SW 1271 (cell line): ENCODE measurements at places on chromosomes 1 and 21.

- DNase-seq: peak; percentile 47
Observed at GRCh38 chr1:179953974-179954492, 577 bp upstream of the CEP350 start.

GRCh38 chr21:20703112-20703767 lies 295.0 kb upstream of the NCAM2 start:
- DNase-seq: no peak

DNA sequence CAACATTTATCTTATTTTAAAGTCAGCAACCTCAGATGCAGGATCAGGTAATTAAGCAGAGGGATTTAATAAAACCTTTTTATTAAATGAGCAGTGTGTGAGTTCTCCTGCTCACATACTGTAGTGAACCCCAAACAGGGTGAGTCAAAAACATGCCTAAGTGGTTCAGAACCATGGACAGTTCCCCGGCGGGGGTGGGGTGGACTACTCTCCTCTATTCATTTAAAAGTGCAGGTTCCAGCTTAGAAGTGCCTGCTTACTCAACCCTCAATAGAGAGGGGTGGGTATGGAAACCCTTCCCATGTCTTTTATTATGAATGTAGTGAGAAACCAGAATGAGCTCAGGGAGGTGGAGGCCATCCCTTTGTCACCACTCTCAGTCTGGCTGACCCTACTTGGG lies 397.9 kb downstream of the HHAT start:
- DNase-seq: no peak

DNA sequence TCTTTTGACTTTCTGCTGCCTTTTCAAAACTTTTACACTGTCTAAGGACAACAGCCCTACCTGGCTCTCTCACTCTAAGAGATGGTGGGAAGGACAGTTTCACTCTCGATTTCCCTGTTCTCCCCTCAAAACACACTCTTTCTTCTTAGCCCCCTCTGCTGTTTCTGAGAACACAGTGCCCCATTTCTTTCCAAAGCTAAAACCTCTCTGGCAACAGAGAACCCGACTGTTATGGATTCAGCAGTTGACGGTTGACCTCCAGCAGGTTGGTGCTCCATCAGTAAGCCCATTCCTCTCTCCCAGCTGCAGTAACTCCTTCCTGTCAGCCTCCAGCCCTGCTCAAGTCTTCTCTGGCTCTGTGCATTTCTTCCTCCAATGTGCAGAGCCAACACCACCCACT lies 88.2 kb upstream of the ABCD3 start:
- DNase-seq: peak; percentile 8

GRCh38 chr1:14924455-14925331 lies 228.9 kb upstream of the TMEM51 start:
- no peak for DNase-seq

GRCh38 chr21:16124378-16125138 lies 394.8 kb downstream of the USP25 start:
- DNase-seq: no peak

DNA sequence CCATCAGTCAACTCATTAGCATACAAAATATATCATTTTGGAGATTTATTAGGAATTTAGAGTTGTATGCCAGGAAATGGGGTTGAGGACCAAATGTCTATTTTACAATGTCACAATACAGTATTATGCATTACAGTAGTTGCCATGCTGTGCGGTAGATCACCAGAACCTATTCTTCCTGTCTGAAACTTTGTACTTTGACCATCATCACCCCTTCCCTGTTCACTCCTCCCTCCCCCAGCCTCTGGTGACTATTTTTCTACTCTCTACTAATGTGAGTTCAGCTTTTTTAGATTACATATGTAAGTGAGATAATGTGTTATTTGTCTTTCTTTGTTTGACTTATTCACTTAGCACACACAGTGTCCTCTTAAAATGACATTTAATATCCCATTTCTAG lies 50.8 kb downstream of the PTBP2 start:
- DNase-seq: no peak

GRCh38 chr1:202958544-202959275 lies 598 bp upstream of the ADIPOR1 start:
- no peak for DNase-seq

- no peak for DNase-seq
Observed at GRCh38 chr1:93705892-93706500, 24.4 kb upstream of the BCAR3 start.

DNA sequence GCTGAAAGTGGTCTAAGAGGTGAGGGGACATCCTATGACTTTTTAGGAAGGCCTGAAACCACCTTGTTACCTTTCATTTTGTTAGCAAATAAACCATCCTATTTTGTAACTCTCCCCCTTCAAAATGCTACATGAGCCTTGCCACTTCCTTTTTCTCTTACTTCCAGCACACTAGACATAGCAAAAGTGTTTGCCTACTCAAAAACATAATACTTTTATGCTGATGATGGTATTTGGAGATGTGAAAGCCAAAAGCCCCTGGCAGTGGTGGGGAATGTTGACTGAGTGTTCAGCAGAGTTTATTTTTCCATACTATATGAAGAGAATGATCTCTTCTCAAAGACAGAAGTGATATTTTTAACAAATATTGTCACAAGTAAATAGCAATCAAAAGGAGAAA lies 134.2 kb downstream of the EDEM3 start:
- DNase-seq: no peak

DNA sequence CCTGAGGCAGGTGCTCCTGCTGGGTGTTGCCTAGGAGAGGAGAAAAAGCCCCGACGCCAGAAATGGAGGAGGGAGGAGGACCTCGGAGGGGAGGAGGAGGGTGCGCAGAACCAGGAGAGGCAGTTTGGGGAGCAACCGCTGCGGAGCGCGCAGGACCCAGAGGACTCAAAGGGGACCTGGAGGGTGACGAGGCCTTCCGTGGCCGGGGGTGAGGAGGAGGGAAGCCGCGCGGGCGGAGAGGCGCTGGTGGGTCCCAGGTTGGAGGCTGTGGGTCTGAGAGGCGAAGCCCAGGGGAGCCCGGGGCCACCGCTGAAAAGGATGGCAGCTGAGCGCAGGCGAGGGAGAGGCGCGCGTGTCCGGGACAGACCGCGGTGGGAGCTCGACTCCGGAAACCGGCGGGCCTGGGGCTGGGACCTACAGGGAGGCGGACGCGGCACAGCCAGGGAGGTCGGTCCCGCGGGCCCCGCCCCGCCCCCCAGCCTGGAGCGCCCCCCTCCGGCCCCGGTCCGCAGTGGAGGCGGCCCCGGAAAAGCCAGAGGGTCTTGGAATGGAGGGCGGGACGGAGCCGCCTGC lies 15.1 kb downstream of the RNF223 start:
- DNase-seq: peak; percentile 44

GRCh38 chr1:197264936-197265567 lies 3.0 kb upstream of the CRB1 start:
- no peak for DNase-seq

DNA sequence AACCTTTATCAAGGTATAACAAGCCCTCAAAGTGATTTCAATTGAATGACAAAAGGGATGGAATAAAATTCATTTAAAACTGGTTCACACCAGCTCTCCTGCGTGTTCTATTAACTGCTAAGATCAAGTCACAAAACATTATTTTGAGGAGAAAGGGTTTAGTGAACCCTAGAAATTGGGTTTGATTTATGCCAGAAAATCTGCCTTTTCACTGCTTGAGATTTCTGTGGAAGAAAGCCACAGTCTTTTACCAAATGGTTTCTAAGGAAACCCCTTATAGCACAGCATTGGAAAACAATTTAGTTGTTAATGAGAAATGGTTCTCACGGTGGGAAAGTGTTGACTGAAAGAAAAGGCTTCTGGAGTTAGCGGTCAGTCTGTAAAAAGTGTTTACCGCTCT lies 43.6 kb upstream of the DPH5 start:
- DNase-seq: no peak

GRCh38 chr1:29626726-29627125 lies 390.4 kb downstream of the PTPRU start:
- no peak for DNase-seq

GRCh38 chr1:110587906-110588305 lies 18.3 kb downstream of the KCNA2 start:
- no peak for DNase-seq
